ENCODE measurements at places on chromosomes 12 and 14.

DNA sequence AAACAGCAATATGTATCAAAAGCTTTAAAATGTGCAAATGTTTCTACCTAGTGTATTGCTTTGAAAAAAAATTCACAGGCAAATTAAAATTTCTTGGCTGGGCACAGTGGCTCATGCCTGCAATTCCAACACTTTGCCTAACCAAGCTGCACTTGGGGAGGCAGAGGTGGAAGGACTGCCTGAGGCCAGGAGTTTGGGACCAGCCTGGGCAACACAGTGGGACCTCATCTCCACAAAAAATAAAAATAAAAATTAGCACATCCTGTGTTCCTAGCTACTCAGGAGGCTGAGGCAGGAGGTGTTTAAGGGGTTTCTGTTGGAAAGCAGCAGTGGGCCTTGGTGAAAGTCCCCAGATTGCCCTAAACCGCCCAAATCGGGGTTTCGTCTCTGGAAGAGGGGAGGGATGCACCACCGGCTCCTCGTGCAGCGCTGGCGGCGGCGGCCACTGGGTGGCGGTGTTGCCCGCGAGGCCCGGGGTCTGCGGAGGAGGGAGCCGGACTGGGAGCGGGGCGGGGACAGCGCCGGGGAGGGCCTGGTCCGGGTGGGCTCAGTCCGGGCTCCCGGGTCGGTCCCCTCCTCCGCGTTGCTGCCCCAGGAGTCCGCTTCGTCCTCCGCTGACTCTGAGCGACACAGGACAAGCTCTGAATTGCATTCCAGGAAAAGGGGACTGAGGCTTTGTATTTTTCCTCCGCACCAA, 265.6 kb downstream of the AACS start:
- DNase-seq, result peak; percentile 21

DNA sequence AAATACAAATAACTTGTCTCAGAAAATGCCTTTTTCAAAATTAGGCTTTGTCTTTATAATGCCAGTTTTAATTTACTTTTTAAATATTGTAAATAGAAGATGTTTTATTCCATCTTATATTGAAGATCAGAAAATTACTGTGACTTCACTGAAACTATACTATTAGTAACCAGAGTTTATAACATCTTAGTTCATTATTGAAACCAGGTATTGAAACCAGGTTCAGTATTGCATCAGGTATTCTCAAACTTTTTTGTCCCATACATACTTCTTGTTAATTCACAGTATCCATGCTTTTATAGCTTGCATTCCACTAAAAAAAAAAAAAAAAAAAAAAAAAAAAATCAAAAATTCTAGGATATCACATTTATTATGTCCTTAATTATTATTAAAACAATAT, 227.5 kb downstream of the GXYLT1 start:
- no peak for DNase-seq

GRCh38 chr14:59093902-59094301, 94.6 kb upstream of the DAAM1 start:
- no peak for DNase-seq

DNA sequence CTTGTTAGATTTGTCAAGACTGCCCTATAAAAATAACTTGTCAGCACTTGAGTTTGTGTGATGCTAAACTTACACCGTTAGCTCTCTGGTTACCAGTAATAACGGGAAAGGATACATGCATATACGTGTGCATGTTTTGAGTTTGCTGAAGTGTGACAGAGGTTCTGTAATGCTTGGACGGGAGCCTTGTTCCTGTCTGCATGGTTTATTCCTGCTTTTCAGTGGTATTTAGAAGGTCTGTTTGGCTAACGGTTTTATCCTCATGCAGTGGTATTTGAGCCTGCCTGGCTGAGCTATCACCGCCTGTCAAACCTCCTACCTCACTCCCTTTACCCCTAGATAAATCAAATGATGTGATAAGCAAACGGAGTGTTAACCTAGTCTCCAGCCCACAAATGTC, 305.6 kb downstream of the GALC start:
- DNase-seq, result no peak

DNA sequence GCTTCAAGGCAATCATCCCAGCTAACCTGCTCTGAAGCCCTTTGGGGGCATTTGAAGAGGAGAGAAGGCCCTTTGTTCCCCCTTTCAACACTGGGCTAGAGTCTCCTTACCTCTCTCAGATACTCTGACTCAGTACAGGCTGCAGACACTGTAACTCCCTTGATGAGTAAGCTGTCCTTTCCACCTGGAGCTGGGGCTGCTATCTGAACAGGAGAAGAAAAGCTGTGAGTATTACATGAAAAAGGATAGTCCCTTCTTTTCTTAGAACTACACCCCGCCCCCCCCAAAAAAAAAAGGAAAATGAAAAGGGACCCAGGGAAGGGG, 186.6 kb upstream of the PLEKHG7 start:
- DNase-seq, result peak; percentile 48

- peak; percentile 41 for DNase-seq
These were observed 20.5 kb upstream of the FAM181A start for GRCh38 chr14:93906341-93907329.

- no peak for DNase-seq
These were observed 372.1 kb downstream of the KCNH5 start for GRCh38 chr14:62673014-62673755.

DNA sequence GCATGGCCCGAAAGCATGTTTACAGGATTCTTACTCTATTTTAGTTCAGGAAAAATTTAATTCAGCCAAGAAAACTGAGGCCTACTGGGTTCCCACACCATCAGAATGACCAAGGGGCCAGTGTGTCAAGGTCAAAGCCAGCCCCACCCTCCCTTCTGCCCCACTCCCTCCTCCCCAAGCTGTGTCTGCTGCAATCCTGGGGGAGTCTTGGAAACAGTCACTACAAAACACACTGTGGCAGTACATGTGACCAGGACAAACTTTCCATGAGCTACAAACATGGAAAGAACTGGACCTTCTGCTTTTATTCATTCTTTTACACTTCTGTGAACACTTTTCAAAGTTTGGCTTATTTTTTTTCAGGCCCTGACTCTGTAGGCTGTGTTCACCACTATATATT, 1228.8 kb upstream of the TMEM132C start:
- DNase-seq, result no peak

DNA sequence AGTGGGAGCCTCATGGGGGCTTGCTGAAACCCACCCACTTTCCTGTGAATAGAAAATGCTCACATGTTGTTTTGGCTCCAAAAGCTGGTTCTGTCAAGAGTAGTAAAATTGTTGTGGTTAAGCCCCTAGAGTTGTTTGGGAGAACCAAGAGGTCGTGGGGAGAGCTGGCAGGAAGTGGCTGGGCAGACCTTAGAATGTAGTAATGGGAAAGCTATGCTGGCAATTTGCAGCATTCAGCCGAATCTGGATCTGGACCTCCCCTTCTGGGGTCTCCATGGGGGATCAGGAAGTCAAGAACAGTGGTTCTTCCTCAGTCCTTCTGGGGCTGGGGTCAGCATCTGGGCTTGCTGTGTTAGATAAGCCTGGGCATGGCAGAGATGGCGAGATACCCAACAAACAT, 150.6 kb upstream of the TBX3 start:
- no peak for DNase-seq

DNA sequence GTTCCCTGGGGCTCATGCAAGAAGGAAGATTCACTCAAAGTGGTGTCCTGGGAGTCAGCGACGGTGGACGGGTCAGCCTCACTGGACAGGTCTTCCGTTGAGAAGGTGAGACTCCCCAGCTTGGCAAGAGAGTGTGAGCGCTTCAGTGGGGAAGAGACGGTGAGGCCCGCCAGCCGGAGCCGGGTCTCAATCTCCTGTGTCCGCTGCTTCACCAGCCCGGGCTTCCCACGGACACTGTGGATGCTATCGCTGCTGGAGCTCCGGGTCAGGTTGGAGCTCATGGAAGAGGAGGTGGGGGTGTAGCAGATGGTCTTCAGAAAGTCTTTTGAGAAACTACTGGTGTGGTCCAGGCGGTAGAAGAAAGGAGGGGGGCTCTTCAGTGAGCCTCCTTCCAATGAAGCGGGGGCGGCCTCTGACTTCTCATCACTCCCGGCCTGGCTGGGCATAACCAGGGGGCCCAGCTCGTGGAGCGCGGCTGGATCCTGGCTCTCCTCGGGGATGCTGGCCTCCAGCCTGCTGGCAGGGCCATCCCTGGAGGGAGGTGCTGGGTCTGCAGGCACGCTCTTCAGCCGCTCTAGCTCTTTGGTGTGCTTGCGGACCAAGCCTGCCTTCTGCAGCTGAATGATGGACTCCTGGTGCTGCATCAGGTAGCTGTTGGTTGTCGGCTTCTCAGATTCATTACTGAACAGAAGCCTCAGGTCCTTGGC, 56.9 kb upstream of the CORO1C start:
- no peak for DNase-seq

DNA sequence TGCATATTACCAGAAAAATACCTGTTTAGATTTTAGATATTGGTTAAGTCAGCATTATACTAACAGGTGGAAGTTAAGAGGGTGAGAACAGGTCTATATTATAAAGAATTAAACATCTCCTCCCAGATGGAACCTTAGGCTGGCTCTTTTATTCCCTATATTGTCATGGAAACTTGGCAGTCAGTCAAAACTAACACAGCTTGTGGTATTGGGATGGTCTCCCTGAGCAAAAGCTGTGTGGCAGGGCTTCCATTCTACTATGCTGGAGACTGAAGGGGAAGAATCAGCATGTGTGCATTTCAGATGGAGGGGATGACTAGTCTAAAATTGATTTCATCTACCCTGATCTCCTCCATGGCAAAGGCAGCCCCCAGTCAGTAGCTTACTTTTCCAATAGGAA, 66.7 kb downstream of the SMOC1 start:
- no peak for DNase-seq

- no peak for DNase-seq
These were observed 210.1 kb upstream of the TBX3 start for GRCh38 chr12:114894076-114894475.

GRCh38 chr12:43501703-43502102, 50.3 kb downstream of the ADAMTS20 start:
- no peak for DNase-seq

GRCh38 chr12:113135178-113136127, at the start of gene RASAL1:
RASAL1 (minus strand) TSS chr12:113135761; CDS start chr12:113135462, 299 bp downstream.
- DNase-seq, result peak; percentile 80

- DNase-seq, result no peak
These were observed 87.0 kb downstream of the TRMT5 start for GRCh38 chr14:60893911-60894310.

DNA sequence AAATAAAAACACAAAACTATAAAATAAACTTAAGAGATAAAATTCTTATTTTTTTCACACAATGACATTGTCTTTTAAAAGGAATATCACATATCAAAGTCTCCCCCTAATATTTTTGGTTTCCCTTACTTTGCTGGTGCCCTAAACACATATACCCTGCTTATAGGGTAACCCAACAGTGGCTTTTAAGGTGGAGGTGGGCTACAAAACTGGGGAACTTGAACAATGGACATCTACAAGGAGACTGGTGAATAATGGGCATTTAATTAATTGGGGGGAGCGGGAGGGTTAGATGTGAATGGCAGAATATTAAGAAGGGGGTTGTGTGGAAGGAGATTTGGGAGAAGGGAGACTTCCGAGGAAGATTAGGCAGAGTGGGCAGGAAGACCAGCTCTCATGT, 9.6 kb downstream of the B4GALNT1 start:
- no peak for DNase-seq

DNA sequence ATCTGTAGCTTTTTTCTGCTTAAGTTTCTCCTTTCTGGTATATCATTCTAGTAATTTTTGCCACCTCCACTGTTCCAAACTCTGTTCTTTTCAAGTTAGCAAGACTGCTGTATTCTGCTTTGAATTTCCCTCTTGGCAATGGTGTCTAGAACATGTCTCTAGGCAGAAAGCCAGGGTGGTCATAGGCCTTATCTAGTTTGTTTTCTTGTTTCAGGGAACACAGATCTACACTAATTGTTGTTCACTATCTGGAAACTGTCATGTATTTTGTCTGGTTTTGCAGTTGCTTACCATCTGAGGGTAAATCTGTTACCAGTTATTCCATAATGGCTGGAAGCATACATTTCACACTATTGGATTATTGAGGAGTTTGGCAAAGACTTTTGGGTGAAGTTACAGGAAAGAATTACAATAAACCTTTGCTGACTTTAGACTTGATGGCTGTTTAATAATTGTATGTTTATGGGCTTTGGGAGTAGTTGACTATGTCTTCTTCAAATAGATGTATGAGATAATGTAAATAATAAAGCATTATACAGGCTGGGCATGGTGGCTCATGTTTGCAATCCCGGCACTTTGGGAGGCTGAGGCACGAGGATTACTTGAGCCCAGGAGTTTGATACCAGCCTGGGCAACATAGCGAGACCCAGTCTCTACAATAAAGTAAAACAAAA, 41.4 kb downstream of the FUT8 start:
- no peak for DNase-seq

DNA sequence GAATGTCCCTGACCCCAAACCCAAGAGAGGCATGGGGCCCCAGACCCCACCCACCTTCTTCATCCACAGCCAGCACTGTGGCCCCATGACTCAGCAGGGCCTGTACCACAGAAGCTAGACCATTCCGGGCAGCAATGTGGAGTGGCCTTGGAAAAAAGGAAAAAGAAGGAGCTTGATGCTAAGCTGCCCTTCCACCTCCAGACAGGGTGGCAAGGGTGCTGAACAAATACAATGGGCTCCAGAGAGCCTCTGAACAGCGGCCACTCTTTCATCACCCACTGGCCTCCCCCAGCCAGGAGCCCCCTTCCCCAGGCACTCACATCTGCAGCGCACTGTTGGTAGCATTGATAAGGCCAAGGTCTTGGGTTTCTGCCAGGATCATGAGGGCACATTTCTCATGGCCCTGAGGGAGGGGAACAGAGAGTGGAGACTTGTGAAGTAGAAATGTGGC, 13.9 kb downstream of the SLC39A5 start:
- DNase-seq, result no peak

GRCh38 chr14:49959822-49960408, 67.0 kb downstream of the ARF6 start:
- no peak for DNase-seq

DNA sequence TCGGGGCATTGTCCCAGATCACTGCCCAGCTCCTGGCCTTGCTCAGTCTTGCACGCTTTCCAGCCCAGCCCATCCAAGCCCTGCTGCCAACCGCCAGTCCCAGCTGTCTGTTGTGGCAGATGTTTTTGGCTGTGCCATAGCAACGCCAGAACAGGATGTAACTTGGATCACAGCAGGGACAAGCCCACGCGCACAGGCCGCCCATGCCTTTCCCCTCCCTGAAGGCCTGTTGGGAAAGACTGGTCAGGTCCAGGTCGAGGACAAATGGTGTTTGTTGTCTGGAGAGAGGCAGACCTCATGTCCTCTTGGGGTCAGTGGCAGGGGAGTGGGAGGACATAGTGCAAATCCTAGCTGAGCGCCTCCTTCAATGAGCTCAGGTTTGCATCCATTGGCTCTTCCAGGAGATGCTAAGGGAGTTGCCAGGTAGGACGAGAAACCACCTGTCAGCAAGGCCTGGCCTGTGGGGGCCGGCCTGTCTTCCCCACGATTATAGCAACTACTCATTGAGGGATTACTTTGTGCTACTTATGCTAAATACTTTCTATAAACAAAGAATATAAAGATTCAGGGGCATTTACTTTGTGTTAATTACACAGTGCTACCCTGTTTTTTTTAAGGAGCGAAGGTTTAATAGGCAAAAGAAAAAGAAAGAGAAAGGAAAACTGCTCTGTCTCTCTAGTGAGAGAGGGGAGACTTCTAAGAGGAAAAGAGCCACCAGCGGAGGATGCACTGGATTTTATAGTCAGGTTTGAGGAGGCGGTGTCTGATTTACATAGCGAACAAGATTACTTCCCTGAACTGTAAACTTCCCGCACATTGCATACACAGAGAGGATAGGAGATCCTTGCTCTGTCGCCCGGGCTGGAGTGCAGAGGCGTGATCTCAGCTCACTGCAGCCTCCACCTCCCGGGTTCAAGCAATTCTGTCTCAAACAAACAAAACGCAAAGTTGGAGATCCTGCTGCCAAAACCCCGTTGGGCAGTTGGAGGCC, 42.8 kb upstream of the CORO1C start:
- DNase-seq, result no peak
